Right forelimb (tissue), 1 donor: ENCODE measurements at places on chromosomes 16 and 17.

DNA sequence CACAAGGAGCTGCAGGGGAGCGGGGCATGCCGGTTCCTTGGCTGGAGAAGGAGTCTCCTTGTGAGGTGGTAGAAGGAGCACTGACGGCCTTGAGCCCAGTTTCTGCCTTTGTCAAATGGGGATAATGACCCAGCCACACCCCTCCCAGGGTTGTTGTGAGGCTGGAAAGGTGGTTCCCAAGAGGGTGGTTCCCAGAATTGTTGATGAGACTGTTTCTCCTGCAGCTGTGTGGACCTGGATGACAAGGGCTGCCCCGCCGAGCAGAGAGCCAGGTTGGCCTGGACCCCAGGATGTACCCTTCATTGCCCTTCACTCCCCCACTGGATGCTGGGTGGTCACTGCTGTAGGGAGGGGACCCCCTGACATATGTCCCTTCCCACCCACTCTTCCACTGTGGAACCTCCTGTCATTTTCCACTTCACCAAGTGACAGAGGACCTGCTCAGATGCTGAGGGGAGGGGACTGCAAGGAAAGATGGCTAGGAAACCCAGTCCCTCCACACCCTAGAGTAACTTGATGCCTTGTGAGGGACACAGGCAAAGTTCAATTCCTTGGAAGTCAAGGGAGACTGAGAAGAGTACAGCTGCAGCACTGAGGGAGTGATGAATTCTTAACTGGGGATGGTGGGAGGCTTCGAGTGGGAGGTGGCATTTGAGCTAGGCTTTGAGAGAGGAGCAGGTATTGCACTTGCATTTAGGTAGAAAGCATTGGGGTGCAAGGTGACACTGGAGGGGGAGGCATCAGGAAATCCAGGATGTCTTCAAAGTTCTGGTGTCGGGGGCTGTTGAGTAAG is 10.6 kb downstream of the MIEN1 start:
- DNase-seq, result no peak

GRCh38 chr16:14449790-14450480 is 180.1 kb downstream of the PARN start:
- no peak for DNase-seq

GRCh38 chr16:66695935-66696668 is 441 bp downstream of the CMTM4 start:
- DNase-seq, result no peak

GRCh38 chr17:77445760-77446532 is 305.2 kb downstream of the SEC14L1 start:
- no peak for DNase-seq

GRCh38 chr17:81309859-81310839 is 15.0 kb upstream of the SLC38A10 start:
- no peak for DNase-seq
